ENCODE measurements at places on chromosomes 7 and 10. TPM values are rescaled to one million over a fixed set of nuclear protein-coding genes. Genes with fewer than 3 reads are reported as not detected.

The PRF1 gene
- total RNA-seq = 4.2 TPM

The PNPLA8 gene
- 48.8 TPM for total RNA-seq

The ACTL6B gene
- total RNA-seq = not detected

The FKBP6 gene
- total RNA-seq = not detected

The CFAP70 gene
- total RNA-seq = 8.1 TPM

The PAX4 gene
- total RNA-seq = not detected

The CRTAC1 gene
- 0.88 TPM for total RNA-seq

The OPN4 gene
- not detected for total RNA-seq

The TRIM50 gene
- total RNA-seq = 0.94 TPM

The SPDYE2B gene
- not detected for total RNA-seq

The PPP1R9A gene
- total RNA-seq = 9.5 TPM

The SRRM3 gene
- 2.4 TPM for total RNA-seq

The SPDYE11 gene
- not detected for total RNA-seq

The PAOX gene
- total RNA-seq = 6.5 TPM

The HMX3 gene
- total RNA-seq = not detected

The PTER gene
- total RNA-seq = 21.4 TPM

The IRF5 gene
- 20.9 TPM for total RNA-seq

The SPDYE2 gene
- not detected for total RNA-seq

The SLC13A4 gene
- not detected for total RNA-seq

The SPDYE5 gene
- total RNA-seq = not detected

The DNAJC9 gene
- total RNA-seq = 14.8 TPM

The PSAP gene
- total RNA-seq = 878 TPM

The LRRC61 gene
- 7.7 TPM for total RNA-seq

The TMEM72 gene
- total RNA-seq = not detected

The UCN3 gene
- total RNA-seq = not detected

The GCK gene
- not detected for total RNA-seq

The FZD1 gene
- 5.7 TPM for total RNA-seq

The SEMA3C gene
- total RNA-seq = 57.3 TPM

The ADRA2A gene
- 59.3 TPM for total RNA-seq

The OPN1SW gene
- not detected for total RNA-seq

The COL1A2 gene
- 109 TPM for total RNA-seq

The ANKRD1 gene
- total RNA-seq = not detected

The LRRC27 gene
- 10.9 TPM for total RNA-seq

The SFRP4 gene
- 2.6 TPM for total RNA-seq

The TWIST1 gene
- 49.7 TPM for total RNA-seq

The STEAP4 gene
- 144 TPM for total RNA-seq

The MALRD1 gene
- total RNA-seq = 2.6 TPM

The ACTR3C gene
- 0.51 TPM for total RNA-seq

The WDR11 gene
- total RNA-seq = 48.8 TPM

Measured in subcutaneous adipose tissue (tissue), 4 donors.